Lung microvascular endothelial cell (primary cell): ENCODE measurements at places on chromosomes 16 and 17.

GRCh38 chr17:32732900-32733299 lies 144.0 kb downstream of the MYO1D start:
- DNase-seq = no peak

DNA sequence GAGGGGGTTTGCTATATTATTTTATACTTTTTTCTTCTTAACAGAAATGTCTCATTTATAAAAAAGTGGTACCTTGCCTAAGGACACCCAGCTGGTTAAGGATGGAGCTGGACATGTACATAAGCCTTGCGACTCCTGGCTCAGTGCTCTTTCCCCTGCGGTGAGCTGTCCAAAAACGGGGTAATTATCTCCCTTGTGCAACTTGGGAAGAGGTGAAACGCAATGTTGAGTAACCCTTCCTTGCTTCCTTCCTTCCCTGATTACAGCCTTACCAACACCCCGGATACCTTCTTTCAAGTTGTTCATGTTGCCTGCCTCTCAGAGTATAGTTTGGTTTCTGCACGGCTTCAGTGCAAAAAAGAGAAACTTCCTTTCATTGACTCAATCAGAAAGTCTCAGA lies 94.1 kb upstream of the XYLT1 start:
- no peak for DNase-seq

GRCh38 chr17:55171634-55172328 lies 93.0 kb upstream of the HLF start:
- DNase-seq = no peak

DNA sequence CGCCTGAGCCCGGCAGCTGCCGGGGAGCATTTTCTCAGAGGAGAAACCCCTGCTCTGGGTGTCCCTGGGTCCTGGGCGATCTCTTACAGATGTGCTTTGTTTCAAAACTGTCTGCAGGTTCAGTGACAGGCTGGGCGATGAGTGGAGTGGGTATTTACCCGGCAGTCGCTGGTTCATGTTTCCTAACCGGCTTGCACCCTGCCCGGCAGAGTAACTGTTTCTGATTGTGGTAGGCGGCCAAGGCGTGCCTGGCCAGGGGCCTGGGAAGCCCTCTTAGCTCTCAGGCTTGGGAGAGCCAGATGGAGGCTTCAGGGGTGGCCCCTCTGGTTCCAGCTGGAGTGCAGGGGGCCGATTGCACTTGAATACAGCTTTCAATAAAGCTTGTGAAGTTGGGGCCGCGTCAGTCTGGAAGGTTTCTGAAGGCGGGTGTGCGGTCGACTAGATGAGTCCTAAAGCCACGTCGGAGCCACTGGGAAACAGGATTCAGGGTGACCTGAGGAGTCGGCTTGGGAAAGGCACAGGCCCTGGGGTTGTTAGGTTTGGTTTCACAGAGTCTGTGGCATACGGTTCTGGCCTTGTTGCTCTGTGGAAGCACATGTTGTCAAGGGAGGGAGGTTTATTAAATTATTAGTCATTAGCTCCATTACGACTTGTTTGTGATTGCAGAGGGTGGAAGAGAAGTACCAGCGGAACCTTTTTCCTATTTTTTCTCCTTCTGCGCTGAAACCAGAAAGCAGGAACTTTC lies 1.4 kb downstream of the BAIAP2 start:
- peak; percentile 66 for DNase-seq

DNA sequence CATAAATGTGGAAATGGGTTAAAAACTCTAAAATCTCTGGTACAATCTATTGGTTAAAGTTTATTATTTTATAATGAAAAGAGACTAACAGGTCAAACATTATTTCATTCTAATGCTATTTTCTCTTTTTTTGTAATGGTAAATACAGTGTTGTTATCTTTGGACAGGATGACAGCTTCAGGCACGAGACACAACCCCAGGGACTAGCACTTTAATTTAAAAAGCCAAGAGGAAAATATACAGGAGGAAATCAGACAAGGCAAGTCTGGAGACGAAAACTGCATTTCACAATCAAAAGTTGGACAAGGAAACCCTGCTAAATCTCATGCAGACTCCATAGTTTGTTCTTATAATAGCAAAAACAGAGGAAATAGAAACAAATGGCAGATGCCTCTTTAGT lies 589.1 kb upstream of the CDH8 start:
- DNase-seq = no peak

DNA sequence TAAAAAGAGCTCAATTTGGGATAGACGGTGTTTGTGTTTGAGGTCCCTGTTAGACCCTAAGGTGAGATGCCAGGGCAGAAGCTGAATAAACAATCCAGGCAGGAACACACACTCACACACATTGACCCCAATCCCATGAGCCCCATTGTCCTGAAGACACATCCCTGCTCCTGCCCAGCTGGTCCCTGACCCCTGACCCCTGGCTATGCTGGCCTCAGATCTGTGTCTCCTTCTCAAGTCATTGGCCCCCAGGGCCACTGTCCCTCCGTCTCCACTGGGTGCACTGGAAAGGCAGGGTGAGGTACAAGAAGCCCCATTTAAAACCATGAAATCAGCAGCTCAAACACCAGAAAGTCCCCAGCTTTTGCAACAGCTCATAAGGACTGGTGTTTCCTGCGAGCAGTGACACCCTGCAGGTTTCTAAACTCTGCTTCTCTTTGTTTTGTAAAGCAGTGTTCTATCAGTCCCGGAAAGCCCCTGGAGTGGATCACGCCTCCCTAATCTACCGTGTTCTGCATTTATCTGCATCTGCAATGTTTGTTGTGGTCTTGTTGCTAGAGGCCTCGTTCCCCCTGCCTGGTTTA lies 18.0 kb upstream of the ASGR2 start:
- DNase-seq = peak; percentile 59

- DNase-seq = no peak
Measured at GRCh38 chr16:59181821-59182420, 447.8 kb upstream of the GOT2 start.

GRCh38 chr17:81253358-81254131 lies 14.4 kb downstream of the NDUFAF8 start:
- peak; percentile 47 for DNase-seq

DNA sequence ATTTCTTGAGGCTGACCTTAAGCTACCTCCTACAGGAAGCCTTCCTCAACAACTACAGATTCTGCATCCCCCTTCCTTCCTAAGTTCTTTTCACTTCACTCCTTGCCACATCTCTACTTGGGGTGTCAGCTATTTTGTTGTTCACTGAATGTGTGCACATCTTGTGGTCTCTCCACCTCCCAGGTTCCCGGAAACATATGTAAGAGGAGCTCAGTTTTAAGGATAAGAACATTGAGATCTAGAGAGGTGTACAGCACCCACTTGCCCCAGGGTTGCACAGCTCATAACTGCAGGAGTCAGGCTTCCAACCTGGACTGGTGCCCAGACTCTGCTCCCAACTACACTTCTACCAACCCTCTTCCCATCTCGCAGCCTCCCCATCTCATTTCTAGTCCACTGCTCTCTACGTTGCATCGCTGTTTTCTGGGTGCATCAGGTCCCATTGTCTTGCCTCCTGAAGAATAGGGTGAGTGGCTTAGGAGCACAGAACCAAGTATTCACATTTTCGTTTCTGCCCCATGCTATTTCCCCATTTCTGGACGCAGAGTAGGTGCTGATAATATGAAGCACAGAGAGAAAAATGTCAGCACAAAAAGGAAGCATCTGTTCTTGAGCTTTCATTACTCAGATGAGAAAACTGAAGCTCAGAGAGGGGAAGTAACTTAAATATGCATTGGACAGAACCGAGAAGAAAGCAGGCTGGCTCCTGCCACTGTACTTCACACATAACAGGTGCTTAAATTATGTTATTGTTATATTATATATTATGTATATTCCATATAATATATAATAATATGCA lies 292.0 kb upstream of the CCL2 start:
- DNase-seq = no peak

- no peak for DNase-seq
Measured at GRCh38 chr16:53899431-53899830, 195.5 kb downstream of the FTO start.

DNA sequence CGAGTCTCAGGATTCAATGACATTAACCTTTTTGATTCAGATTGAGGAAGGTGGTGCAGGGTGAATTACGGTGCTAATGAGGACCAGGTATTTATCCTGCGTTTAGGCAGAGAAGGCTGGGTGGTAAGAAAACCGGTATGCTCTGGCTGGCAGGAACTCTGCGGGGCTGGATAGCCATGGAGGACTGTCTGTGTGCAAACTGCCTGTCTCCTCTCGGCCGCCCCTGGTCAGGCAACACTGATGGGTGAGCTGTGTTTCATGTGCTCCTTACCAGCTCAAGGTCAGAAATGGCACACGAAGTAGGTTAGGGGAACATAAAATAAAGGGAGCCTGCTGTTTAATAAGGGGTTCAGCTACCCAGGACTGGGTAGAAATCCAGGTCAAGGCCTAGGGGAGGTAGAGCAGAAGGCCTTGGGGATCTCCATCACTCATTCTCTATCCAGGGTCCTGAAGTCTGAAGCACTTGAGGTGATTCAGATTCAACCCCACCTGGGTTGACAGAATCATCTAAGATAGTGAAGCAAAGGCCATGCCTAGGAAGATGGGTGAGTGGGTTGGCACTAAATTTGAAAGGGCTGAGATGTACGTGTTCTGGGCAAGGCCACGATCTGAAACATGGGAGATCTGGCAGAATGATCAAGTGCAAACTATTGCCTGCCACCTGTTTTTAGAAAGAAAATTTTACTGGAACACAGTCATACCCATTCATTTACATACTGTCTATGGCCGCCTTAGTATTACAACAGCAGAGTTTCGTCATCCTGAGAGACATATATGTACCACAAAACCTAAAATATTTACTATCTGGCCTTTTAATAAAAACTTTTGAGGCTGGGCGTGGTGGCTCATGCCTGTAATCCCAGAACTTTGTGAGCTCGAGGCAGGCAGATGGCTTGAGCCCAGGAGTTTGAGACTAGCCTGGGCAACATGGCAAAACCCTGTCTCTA lies 292.5 kb downstream of the XYLT1 start:
- DNase-seq = peak; percentile 1

- DNase-seq = no peak
Measured at GRCh38 chr16:72427051-72427782, 255.3 kb upstream of the PMFBP1 start.

GRCh38 chr16:48150707-48151106 lies 5.1 kb downstream of the ABCC12 start:
- no peak for DNase-seq

GRCh38 chr17:48505788-48506187 lies 25.0 kb downstream of the HOXB1 start:
- DNase-seq = peak; percentile 91

DNA sequence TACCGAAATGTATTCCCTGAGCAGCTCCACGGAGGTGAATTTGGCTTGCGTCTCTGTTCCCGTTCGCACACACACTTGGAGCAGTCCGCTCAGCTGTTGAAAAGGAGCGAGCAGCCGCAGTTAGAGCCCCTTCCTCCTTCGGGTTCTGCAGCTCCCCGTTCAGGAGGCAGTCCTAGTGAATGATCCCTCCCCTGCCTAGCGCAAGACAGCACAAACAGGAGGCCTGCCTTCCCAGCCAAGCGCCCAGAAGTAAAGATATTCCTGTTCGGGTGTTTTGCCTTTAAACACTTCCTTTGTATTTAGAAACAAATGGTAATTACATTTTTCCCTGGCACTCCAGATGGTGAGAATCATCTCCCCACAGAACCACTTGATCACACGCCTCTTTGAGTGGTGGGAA lies 64.7 kb downstream of the ABCC12 start:
- DNase-seq = no peak

- no peak for DNase-seq
Measured at GRCh38 chr16:79573071-79573470, 27.5 kb downstream of the MAF start.

DNA sequence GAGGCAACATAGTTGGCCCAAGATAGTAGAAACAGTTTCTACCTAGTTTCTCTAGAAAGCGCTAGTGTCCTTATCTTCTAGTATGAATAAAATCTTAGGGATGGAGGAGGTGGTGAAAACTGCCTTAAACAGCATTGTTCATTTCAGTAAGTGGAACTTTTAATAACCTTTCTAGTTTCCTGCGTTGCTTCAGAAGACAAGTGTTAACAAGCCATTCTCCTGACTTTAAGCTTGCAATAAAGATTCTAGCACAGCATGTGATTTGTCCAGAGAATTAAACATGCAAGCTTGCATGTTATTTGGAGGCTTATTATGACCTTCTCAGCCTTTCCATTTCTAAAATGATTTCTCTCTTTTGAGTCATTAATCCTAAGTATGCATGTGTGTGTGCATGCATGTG lies 72.3 kb downstream of the TANGO6 start:
- no peak for DNase-seq

GRCh38 chr16:17031484-17032268 lies 439.1 kb downstream of the XYLT1 start:
- DNase-seq = no peak

GRCh38 chr16:3020604-3021448 lies 658 bp downstream of the TNFRSF12A start:
- DNase-seq = peak; percentile 87

GRCh38 chr17:30219315-30219714 lies 16.2 kb downstream of the SLC6A4 start:
- DNase-seq = no peak

DNA sequence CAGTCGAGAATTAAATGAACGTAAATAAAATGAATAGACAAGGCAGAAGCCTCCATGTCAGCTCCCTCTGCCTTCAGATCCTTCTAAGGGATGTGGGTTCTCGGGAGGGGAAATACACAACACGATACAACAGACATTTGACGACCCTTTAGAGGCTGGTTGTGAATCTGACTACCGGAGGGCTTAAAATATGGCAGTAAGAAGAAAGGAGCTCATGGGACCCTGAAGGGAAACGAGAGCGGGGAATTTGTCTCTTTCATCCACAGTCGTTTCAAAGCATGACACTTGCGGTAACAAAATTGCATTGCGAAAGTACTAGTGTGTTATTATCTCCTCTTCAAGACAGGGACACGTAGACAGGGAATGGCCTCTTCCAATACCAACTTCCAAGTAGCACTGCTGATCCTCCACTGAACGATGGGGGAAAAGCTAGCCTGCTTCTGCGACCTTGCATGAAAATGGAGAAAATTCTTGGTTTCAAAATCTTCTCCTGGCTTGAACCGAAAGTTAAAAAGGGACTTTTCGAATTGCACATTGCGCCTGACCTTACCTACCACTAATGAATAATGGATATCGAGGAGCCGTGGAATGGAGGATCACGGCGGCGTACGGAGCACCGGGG lies 1.2 kb upstream of the TNRC6C start:
- peak; percentile 14 for DNase-seq

DNA sequence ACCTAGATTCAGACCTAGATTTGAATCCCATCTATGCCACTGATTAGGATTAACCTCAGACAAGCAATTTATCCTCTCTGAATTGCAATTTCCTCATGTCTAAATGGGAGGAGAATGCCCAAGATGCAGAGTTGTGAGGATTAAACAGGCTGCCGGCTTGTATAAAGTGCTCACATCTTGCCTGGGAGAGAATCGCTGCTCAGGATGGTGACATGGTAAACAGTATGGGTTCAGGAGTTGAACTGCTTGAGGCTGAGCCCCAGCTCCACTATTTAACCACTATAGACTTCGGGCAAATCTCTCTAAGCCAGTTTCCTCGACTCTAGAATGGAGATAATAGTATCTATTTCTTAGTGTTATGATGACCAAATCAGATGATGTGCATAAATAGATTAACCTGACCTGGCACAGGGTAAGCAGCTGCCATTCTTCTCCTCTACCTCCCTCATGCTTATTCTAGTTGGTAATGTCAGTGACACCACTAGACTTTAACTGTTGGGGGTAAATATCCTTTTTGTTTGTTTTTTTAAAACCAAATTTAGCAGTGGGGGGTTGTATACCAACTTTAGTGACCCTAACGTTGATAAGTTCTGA lies 732 bp upstream of the RPL27 start:
- DNase-seq = no peak
